ENCODE measurements at places on chromosomes 7 and 10.
A peak's percentile ranks its signal among the peaks of the same experiment; 100 is the strongest.

DNA sequence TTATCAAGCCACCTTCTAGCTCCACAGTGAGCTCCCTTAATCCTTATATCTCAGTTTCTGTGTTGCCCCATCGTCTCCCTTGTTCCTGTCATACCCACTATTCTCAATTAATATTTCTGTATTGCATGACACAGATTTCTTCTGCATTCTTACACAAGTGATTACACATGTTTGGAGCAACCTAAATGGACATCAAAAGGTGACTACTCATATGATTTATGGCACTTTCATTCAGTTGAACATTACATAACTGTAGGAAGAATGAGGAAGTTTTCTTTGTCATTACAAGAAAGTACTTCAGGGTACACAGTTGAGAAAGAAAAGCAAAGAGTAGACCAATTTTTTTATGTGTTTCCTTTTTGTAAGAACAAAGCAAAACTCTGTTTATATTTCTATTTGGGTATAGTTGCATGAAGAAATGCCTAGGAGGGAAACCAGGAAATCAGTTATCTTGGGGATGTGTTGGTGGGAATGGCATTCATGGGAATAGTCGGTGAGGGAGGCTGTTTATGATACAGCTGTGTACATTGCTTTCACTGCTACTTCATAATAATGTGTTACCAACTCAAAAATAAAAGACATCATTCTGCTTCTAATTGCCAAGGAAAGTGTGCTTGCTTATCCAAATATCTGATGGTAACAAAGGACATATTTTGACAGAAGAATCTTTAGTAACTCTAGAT, 23.6 kb upstream of the PRSS37 start:
- no peak for DNase-seq

DNA sequence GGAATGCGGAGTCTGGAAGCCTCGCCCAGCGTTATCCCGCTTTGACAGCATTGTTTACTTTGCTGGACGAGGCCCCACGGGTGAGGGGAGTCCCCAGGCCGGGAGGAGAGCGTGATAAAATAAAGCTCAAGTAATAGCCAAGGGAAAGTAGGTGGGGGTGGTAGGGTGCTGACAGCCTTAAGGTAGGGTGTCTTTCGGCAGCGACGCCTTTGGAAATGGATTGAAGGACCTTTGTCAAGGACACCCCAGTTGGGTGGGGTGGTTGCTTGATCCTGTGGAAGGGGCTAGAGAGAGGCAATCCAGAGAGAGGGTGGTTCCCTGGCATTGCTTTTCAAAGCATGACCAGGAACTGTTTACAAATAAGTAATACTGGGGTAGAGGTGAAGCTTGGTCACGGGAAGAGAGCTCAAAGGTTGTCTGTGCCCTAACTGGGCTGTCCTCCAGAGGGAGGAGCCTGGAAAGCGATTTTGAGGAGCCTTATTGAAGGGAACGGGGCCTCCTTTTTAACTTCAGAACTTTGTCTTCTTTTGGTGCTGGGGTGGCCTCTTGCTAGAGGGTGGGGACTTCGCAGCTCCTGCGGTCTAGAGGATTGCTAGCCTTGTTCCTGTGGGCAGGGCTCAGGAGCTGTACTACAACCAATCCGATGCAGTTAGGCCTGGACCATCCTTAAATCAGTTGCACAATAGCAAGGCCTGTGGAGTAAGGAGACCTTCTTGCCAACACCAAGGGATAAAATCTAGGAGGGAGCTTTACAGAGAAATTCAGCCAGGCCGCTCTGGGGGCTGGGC, 1.3 kb downstream of the EIF4EBP2 start:
- DNase-seq: peak; percentile 95

DNA sequence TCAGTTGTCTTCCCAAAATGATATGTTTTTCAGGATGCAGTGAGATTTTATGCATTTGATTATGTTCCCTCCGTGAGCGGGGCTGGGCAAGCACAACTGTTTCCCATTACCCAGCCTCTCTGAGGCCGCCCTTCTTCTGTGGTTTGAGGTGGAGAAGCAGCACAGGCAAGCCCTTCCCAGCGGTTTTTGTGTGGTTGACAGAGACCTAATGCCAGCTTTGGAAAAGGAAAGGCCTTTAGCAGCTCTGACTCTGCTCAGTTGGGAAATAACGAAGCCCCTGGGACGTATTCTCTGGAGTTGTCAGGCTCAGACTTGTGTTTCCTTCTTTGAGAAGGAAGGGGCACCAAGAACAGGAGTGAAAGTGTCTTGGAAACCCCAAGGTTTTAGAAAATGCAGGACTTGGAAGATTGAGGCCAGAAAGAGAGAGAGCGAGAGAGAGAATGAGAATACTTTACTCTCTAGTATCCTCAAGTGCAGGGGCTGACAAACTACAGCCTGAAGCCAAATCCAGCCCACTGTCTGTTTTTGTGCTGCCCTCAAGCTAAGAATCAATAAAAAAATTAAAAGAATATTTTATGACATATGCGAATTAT, 20.6 kb upstream of the PDCD4 start:
- DNase-seq: peak; percentile 25

- no peak for DNase-seq
These were observed 23.9 kb downstream of the PYROXD2 start for GRCh38 chr10:98391065-98391464.

DNA sequence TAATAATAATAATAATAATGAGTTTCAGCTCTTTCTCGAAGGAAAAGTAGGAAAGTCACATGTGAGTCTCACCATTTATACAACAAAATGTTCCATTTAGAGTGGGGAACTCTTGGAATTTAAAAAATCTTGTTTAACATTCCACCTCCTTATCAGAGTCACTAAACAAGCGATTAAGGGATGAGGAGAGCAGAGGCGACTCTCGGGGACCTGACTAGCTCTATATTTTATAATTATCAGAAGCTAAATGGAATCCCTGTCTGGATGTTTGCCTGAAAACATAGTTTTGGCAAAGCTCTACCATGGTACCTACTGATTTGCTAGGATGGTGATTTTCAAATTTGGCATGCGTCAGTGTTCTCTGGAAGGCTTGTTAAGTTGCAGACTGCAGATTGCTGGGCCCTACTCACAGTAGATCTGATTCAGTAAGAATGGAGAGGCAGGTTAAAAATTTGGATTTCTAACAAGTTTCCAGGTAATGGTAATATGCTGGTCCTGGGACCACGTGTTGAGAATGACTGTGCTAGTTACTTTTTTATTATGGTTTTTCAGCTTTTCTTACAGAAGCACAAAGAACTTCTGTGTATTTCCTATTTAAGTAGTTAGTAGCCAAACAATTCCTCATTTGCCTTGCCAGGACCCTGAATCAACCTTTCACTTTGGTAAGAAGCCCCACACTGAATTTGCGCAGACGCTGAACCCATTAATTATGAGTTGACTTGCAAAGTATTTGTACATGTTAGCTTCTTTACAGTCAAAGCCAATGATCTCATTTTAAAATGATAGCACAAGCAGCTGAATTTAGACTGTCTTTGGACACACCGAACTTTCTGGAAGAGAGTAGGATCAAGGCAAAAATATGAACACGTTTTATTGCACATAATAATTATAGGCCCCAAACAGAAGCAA, 39.5 kb downstream of the CPED1 start:
- no peak for DNase-seq
